ENCODE measurements at places on chromosomes 7 and 10.
A peak's percentile ranks its signal among the peaks of the same experiment; 100 is the strongest.

GRCh38 chr10:102660888-102661657, 16.8 kb downstream of the TRIM8 start:
- DNase-seq, result no peak

- peak; percentile 1 for DNase-seq
Measured at GRCh38 chr10:118926903-118927302, 102.6 kb upstream of the NANOS1 start.

DNA sequence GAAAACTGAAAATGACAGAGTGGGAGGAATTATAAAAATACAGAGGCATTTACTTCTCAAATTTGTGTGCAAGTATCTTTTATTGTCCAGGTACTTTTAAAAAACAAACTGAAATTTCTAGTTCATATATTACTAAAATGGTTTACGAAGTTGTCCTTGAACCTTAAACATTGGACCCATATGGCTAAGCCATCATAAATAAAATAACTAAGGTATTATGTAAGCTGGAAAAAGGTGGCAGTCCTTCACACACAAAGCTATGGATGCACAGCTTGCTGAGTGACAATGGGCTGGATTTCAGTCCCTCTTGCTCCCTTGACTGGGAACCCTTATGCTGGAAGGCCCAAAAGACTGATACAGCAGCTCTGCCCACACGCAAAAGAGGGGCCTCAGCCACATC, 66.1 kb downstream of the COBL start:
- DNase-seq, result no peak

DNA sequence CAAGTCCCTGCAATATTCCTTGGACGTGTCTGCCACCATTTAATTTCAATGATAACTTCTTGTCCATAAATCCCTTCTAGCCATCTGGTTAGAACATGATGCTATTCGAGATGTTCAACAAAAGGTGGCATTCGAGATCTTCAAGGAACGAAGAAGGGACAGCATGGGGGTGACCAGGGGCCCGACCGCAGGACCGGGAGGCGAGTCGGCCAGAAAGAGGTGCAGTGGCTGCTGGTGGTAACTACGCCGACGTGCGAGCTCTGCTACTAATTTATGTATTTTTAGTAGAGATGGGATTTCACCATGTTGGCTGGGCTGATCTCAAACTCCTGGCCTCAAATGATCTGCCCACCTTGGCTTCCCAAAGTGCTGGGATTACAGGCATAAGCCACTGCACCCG, 4.7 kb downstream of the OPTN start:
- no peak for DNase-seq

DNA sequence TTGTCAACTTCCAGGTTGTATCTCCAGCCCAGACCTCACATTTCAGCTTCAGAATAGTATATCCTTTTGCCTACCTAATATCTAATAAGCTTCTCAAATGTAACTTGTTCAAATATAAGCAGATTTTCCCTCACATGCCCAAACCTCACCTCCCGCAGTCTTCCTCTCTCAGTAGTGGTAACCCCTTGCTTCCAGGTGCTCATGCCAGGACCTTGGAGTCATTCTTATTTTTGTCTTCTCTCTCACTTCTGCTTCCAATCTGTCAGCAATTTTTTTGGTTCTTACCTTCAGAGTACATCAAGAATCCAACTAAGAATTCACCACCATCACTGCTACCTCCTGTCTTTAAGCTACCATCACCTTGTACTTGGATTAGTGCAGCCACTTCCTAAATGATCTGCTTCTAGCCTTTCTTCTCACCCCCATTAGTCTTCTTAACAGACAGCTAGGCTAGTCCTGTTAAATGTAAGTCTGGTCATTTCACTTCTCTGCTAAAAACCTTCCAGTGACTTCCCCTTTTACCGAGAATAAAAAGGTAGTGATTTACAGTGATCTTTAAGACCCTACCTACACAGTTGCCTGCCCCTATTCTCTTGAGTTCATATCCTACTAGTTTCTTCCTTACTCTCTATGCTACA, 14.0 kb downstream of the ANKIB1 start:
- DNase-seq, result no peak

DNA sequence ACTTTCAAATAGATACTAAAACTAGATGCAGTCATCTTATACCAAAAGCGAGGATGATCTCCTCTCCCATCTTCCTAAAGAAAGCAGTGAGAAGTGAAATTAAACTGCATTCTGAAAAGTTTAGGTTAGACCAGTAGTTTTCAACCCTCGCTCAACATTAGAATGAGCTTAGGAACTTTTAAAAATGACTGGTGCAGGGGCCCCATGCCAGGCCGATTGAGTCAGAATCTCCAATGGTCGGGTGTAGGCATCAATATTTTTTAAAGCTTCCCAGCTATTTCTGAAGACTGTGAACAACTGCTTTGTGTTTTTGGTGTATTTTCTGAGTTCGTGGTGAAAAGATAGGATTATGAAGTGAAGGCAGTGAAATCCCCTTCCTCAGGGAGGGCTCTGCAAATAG, 146.0 kb downstream of the VTI1A start:
- DNase-seq, result no peak

GRCh38 chr10:120131183-120131582, 238.7 kb downstream of the SEC23IP start:
- no peak for DNase-seq

DNA sequence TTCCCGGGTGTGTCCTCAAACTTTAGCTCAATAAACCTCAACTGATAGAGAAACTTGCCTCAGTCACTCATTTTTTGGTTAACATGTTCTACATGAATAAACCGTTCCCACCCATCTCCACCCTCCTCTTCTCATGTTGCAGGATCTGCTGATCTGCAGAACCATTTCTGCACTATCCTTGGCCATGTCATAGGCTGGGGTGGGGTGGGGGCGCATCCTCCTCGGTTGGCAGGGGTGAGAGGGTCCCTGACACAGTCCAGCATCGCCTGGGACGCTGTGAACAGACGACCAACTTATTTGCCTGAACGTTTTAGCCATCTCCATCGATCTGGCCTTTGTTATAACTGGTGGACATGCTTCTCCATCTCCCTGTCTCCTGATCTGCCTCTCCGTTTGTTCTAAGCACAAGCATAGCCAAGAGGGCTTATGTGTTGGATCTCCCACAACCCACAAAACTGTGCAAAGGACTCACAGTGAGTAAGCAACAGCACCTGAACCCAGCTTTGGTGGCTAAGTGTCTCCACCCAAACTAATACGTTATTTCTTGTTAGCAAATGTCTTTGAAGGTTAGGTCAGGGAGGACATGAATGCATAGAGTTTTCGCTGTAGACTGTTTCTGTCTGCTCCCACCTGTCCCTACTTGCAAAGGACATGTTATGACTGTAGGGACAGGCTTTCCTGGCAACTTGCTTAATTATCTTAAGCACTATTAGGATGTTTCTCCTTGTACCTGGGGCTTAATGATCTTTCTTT, 51.7 kb downstream of the PRKCQ start:
- no peak for DNase-seq

DNA sequence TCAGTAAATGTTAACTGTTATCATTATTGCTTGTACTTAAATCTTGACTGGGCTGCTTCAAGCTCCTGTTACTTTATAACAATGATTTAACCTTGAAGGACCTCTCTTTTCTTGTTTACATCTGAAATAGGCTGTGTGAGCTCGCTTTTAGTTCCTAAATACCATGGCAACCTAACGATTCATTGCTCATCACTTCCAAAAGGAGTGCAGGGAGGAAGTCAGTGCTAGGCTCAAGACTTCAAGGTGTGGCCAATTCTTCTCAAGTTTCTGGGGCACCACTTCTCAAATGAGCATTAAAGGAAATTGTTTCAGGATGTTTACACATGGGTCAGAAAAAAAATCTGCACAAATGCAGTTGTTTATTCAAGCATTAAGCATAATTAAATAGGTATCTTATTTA, 284.2 kb downstream of the MTERF1 start:
- DNase-seq, result no peak

DNA sequence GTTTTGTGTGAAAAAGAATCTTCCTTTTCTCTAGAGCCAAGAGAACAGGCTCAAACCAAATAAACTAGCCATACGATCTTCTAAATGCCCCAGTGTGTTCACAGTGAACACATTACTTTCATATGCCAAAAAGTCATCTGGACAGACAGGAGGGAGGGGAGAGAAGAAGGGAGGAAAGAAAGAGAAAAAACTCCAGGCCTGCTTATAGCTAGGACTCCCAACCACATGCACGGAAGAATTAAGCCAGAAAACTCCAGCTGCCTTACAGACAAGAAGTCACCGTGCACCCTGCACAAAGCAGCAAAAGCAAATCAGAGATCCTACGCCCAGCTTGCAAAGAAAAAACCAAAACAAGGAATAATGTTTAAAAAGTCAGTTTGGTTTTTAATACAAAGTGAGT, 34.3 kb downstream of the SNX8 start:
- no peak for DNase-seq

DNA sequence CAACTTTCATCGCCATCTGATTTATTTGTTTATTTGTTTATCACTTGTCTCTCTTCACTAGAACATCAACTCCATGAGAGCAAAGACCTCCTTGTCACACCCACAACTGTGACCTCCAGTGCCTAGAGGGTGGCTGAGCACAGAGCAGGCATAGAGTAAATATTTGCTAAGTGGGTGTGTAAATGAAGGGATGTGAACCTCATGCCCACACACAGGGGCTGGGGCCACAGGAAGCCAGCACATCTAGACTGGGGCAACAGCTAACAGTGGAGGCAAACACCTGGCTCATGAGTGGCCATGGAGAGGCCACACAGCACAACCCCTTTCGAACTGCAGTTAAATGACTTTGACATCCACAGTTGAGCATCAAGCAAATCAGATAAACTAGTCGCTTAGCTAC, 39.8 kb downstream of the AKR1B1 start:
- no peak for DNase-seq

- DNase-seq, result no peak
Measured at GRCh38 chr7:85655252-85655651, 468.4 kb upstream of the SEMA3D start.

- no peak for DNase-seq
Measured at GRCh38 chr10:70115948-70116682, 16.5 kb downstream of the AIFM2 start.

GRCh38 chr10:67112765-67113164, 186.9 kb downstream of the LRRTM3 start:
- no peak for DNase-seq

DNA sequence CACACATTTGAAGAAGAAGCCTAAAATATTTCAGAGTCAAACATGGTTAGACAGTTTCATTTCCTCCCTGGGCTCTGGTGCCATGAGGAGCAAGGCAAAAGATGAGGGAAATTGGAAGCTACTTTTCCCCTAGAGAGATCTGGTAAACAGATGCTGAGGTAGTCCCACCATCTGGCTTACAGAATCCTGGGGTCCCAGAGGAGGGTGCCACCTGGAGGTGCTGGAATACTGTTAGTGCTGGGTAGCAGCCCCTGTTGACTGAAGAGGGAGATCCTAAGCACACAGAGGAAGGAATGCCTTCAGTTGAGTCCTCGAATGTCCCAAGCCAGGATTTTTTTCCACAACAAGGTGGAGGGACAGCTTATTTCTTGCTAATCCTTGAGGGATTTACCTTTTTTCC, 160.1 kb downstream of the FZD1 start:
- DNase-seq, result no peak

GRCh38 chr10:133318494-133319127, 9.9 kb downstream of the ZNF511 start:
- no peak for DNase-seq

GRCh38 chr10:122658356-122659049, 41.1 kb downstream of the C10orf120 start:
- no peak for DNase-seq

GRCh38 chr7:2582006-2582735, 23.4 kb downstream of the IQCE start:
- DNase-seq, result no peak

GRCh38 chr10:94602729-94603515, 57.3 kb downstream of the HELLS start:
- no peak for DNase-seq

DNA sequence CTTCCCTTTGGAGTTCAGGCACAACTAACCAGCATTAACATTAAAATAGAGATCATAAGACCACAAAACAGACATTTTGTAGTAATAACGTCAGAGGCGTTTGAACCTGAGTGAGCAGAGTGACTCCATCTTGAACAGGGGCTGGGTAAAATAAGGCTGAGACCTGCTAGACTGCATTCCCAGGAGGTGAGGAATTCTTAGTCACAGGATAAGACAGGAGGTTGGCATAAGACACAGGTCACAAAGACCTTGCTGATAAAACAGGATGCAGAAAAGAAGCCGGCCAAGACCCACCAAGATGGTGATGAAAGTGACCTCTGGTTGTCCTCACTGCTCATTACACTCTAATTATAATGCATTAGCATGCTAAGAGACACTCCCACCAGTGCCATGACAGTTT, 493.2 kb upstream of the AUTS2 start:
- DNase-seq, result no peak

DNA sequence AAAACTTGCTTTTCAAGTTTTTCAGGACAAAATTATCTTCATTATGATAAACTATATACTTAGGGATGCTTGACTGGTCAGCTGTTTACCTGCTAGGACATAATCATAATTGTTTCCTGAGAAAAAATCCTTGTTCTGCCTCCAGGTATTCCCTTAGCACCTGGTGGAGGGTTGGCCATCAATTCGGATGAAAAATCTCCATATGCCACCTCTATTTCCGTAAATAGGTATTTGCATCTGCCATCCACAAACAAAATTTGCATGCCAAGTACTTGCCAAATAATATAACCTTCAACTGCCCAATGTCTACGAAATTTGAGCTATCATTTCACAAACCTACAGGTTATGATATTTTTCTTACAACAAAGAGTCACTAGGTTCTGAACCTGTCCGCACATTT, 126.2 kb downstream of the RNF133 start:
- no peak for DNase-seq

DNA sequence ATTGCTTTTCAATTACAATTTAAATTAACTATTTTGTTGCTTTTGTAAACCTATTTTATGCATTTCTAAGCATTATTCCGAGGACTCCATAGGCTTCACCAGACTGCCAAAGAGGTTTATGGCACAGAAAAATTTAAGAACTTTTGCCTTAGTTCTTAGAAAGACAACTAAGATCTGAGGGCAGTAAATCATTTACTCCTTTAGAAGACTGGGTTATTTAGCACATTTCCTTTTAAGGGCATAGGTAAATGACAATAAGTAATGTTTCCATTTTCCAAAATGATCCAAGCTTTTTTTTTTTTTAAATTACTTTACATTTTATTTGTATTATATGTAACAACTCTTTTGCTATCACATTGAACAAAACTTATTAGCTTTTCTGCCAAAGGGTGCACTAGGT, 15.0 kb upstream of the STEAP4 start:
- no peak for DNase-seq
